Inflammatory macrophage treated with lipopolysaccharide for 1 hour (primary cell): ENCODE measurements at places on chromosomes 6 and 20.
A peak's percentile ranks its signal among the peaks of the same experiment; 100 is the strongest.

DNA sequence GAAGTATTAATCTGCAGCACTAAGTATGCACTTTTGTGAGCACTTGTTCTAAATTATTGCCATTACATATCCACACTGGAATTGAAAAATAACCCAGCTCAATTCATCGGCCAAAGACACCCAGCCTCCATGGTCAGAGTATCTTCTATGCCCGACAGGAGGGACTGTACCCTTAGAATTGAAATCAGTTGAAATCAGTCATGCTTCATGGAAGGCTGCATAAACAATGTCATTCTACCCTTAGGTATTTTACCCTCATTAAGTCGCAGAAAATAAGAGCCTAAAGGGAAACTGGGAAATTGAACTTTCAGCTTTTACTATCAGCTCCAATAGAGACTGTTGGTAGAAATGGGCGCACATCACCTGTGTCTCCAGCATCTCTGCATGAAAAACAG lies 2.9 kb upstream of the RAMACL start:
- no peak for DNase-seq

DNA sequence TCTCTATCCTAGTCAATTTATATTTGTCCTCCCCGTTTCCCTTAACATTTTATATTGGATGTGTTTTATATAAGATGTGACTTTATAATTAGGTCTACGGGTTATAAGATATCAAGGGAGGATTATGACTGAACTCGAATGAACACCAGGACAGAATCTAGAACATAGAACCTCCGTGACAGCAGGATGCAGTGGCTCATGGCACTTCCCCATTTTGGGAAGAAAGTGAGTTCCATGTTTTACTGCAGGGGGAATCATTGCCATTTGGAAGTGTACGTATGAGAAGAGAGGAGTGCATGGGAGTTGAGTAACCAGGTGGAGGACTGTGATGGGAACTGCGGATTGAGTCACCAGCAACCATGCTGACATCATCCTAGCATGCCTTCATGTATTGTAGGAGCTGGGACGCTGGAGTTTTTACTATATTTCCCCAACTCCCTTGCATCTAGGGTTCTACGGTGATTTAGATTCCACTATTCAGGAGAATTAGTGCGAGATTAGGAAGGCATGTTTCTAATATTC lies 56.1 kb upstream of the FOXC1 start:
- peak; percentile 33 for DNase-seq

DNA sequence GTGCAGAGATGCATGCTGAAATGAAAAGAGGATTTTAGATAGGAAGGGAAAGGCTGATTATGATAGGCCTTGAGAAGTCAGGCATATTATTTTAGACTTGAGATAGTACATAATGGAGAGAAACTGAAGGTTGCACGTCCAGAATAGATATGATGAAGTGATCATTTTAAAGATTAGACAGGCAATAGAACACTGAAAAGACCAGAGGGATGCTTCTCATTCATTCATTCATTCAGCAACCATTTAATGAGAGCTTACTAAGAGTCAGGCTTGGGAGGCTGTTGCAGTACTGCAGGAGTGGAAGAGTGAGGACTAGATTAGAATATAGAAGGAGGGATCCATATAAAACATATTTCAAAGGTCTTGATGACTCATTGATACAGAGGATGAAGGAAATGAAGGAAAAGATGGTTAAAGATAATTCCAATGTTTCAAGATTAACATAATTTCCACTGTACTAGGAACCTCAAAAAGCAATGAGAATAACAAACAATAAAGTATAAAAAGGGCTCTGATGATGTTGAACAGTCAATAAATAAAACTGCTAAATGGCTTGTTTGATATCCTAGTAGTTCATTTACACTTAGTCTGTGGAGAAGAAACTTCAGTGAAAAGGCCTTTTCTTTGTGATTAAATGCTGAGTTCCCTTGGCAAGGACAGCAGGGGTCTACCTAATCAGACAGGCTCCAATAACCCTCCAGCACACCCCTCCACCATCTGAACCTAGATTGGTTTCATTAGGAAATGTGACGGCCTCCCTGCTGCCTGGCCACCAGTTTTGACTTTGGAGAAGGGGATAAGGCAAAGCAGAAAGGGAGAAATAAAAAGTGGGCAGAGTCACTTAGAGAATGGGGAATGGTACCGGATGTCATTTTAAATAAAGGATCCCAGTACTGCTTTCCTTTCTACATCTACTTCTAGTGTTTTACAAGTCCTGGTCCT lies 5.3 kb upstream of the FBXO9 start:
- DNase-seq: no peak

DNA sequence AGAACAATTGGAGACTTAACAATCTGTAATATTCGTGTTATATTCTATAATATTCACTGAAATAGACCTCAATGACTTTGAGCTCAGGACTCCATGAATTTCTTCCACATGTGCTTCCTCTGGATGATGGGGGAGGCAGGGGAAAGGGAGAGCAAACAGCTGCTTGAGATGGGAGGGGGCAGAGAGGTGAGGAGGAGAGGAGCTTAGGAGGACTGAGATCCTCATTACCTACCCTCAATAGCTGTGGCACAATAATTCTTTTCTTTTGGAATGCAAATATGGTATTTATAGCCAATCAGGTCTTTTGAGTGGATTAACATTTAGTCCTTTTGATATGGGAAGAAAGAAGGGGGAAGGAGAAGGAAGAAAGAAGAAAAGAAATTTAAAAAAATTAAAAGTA lies 64.1 kb upstream of the ZNF217 start:
- no peak for DNase-seq

DNA sequence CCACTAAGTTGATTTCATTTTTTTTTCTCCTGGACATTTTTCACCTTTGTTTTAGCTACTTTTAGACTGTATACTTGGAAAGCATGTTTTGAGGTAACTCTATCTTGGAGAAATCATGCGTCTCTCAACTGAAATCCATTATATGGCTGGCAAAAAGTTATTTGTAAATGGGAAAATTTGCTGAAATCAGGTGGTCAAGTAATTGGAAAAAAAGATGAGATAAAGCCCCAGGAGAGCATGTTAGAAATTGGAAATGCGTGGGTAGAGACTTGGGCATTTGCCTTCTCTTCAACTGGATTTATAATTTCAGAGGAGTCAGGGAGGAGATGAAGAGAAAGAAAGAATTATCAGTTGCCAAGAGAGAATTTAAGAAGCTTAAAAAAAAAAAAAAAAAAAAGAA lies 217.1 kb upstream of the MAP3K7 start:
- DNase-seq: no peak

- peak; percentile 43 for DNase-seq
Observed at GRCh38 chr6:159121486-159121885, 47.7 kb upstream of the FNDC1 start.

DNA sequence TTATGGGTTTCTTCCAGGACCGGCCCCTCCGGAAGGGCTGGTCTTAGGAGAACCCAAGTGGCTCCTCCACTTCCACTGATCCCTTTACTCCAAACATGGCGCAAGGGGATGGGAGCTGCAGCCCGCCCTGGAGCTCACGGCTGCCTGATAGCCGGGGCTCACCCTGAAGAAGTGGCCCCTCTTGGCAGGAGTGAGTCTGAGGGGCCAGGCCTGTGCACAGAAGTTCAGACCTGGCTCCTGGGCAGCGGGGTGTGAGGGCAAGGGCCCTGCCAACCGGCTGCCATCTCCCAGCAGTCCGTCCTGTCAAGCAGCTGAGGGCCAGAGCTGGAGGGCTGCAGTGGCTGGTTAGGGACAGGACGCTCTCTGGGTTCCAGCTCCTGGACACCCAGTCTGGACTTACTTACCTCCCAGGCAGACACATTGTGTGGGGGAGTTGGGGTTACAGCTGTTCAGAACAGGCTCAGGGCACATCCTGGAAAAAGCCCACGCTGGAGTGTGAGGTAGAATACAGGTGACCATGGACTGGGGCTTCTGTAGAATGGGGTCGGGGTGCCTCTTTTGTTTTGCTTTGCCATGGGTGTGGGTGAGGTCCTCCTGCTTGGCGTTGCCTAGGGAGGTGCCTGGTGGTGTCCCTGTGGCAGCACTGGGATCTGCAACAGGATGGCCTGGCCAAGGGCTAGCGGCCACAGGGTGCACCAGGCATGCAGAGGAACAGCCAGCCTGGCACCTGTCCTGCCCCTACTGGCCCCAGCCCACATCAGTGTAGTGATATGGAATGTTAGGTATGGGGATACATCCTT lies 88.4 kb downstream of the ASXL1 start:
- no peak for DNase-seq
